Cortex of kidney (tissue), 1 donor: ENCODE measurements at places on chromosomes 1 and 21.

DNA sequence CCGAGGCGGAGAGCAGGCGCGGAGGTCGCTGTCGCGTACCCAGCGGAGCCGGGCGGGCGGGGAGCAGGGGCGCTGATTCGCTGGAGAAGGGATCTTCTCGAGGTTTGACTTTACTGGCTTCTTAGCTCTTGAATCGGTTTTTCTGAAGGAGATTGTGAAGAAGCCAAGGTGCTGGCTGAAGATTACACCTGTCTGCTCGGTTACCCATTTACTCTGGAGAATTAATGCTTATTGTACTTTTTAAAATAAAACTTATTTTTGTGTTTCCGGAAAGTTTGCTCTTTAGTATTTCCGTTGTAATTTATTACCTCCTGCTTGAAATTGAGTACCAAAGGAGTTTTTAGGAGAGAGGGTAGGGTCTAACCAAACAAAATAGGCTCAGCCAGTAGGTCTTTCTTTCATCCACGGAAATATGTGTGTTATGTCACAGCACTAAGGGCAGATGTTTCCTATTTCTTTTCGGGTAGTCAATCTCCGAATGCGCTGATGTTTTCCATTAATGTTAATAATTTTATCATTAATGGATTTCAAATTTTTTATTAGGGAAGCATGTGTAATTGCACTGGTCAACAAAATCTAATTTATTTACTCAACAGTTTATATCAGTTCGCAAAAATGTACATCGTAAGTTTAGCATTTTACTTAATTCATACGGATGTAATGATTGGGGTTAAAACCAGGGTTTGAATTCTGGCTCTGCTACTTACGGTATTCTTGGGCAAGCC, 510 bp upstream of the GNG5 start:
- DNase-seq: no peak

DNA sequence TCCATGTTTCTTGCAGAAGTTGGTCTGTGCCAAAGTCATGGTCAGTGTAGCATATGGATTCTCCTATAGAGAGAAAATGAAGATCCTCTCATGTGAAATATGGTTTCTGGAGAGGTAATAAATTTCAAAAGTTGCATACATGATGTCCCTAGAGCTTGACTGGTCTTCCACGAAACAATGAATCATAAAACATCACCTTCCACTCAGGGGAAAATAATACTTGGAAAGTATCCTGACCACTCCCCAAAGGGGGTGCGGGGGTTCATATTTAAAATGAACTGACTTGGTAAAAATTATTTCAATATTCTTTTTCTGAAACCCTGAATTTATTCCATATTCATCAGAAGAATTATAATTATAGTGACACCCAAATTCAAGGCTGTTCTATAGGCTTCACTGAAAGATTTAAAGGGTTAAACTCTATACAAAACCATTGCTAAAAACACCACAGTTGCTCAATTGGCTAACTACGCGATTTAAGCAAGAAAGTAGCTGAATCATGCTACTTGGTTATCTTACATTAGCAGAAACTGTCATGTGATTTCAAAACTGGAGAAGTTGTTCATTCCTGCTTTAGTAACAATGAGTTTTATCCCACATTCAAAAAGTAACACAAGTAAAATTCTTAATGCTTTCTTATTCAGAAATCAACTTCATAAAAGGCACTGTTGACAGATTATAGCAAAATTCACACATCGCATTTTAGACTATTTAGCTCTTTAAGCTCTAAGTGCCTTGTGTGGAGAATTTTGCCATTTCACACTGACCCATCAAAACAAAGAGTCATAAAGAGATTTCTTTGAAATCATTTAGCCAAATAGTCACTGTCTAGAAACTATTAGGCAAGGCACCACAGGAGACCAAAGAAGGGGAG, 5.3 kb downstream of the CREG1 start:
- no peak for DNase-seq

DNA sequence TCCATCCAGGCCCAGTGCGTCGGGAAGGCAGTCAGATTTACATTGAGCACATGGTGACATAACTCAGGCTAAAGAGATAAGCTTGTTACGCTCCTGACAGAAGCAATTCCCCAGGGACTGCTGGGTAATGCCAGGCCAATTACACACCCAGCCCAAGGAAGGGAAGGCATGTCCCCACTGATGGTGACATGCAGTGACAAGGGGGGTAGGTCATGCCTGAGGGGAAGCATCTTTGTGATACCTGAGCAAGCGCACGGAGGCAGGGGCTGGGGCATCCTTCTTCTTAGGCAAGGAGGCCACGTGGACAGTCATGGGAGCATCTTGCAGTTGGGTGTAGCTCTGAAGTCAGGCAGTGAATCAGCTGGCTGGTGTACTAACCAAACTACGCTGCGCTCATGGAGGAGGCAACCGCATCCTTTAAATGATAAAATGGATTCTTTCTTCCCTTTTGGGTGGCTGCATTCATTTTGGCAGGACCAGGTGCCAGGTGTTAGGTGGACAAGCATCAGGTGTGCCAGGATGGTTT, 39.6 kb upstream of the GRIK3 start:
- DNase-seq: no peak

DNA sequence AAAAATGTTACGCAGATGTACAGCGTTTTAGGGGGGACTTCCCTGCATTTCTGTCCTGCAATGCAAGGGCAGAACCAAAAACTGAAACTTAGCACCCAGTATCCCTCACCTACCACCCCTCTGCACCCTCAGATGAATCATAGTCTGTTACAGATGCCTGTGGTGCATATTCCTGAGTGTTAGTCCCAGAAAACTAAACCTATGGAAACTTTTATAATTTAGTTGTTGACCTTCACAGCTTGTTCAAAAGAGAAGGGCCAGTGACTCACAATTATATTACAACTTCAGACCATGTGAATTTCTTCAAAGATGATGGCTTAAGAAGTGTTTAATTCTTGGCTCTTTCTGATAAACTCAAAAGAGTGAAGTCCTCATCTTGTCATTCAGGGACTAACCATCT, 5.8 kb downstream of the PTGER3 start:
- no peak for DNase-seq

DNA sequence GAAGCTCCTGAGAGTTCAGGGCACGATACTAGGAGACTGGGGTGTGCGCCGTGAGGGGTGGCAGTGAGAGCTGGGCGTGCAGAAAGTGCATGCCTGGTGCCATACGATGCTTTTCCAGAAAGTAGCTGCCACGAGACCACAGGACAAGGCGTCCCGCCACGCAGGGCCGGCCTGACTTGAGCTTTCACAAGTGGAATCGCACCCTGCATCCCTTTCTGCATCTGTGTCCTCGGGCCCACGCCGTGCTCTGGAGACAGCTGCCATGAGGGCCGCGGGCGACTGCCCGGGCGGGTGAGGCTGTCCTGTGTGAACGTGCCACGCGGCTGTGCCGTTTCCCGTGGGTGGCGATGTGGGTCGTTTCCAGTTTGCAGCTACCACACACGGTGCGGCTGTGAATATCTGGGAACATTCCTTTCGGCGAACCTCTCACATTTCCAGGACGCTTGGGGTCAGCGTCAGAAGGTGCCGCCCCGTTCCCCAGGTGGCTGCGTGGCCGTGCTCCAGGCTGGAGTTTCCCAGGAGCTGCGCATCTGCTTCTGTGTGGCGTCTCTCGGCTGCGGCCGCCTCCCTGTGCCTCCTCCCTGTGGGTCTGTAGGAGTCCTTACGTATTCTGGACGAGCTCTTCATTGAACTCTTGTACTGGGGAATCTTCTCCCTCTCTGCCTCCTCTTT, 1.0 kb upstream of the PERM1 start:
- DNase-seq: no peak

DNA sequence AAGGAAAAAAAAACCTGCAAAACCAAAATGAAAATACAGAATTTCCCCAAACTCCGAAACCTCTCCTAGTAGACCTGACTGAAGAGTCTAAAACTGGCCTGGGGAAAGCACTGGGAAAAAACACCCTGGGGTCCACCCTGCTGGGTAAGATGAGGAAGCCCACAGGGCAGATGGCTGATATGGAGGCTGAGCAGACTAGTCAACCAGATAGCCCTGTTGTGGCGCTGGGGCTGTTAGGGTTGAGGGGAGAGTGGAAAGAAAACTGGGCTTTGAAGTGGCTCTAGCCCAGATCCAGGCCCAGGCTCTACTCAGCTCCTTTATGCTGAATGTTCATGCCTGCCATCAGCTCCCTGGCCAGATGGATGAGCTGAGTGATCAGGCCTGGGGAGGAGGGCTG, 6.8 kb upstream of the SLAMF1 start:
- DNase-seq: no peak

- no peak for DNase-seq
These were observed 113.6 kb downstream of the DMRTB1 start for GRCh38 chr1:53572815-53573173.

DNA sequence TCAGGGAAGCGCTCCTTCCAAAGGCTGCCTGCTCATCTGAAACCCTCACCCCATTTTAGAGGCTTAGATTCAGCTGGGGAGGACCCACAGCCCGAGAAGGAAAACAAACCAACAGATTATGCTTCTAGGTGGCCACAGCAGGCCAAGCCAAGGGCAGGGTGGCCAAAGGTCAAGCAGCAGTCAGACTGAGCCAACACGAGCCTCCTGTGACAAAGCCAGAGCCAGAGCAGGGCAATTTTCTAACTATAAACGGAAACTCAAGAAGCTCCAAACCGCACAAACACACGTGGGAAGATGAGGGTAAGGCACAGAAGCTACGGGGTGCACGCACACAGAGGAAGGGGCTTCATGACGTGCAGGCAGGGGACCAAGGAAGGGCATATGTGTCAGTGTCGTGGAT, 64.1 kb downstream of the PLEKHA6 start:
- DNase-seq: no peak

- DNase-seq: no peak
These were observed 156.2 kb downstream of the AKT3 start for GRCh38 chr1:243693800-243694199.
